ENCODE measurements at places on chromosomes 4 and X.

DNA sequence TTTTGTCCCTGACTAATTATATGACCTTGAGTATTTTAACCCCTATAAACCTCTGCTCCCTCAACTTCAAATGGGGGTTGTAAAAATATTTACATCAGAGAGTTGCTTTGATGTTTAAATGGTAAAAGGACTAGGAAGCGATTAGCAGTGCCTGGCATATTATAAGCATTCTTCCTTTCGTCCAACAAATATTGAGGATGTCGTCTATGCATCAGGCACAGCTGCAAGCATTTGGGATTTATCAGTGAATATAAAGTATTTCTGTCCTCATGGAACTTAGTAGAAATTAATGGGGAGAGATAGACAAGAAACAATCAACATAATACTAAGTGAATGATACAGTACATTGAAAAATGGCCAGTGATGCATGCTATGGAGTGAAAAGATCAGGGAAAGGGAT, 115.5 kb upstream of the EDNRA start:
- DNase-seq = no peak

DNA sequence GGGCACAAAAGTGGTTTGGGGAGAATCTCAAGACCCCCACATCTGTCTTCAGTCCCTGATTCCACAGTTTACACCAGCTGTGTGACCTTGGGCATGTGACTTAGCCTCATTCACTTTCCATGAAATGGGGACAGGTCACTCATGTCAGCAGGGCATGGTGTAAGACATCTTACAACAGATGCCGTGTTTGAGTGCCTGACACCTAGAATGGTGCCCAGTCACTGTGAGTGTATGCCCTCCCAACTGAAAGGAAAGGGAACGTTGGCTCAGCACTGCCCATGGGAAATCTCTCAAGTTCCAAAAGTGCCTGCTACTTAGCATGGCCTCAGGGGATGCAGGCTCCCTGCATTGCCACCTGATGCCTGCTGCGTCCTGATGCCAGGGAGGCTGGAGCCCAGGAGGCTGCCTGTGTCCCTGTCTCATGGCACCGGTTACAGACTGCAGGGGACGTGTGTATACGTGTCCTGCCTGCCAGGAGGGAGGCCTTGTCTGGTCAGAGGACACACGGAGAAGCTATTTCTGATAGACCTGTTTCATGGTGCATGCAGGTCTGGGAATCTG, 32.2 kb downstream of the RNF4 start:
- DNase-seq = no peak

- no peak for DNase-seq
Measured at GRCh38 chr4:2291705-2292645, 30.1 kb upstream of the MXD4 start.

DNA sequence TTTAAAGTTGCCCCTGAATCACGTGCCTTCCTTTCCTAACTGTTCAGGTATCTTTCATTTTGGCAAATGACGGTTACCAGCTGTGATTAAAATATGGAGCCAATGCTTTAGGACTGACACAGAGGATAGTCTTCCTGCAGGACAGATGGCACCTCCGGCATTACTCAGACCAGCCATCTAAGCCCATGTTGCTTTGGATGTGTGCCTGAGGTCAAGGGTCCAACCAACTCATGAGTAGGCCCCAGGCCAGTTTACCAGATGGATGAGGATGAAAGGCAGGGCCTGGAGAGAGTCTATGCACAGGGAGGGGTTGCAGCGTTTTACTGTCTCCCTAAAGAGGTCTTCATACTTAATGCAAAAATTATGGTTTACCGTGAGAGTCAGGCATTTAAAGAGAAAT, 174.0 kb upstream of the GATB start:
- no peak for DNase-seq

DNA sequence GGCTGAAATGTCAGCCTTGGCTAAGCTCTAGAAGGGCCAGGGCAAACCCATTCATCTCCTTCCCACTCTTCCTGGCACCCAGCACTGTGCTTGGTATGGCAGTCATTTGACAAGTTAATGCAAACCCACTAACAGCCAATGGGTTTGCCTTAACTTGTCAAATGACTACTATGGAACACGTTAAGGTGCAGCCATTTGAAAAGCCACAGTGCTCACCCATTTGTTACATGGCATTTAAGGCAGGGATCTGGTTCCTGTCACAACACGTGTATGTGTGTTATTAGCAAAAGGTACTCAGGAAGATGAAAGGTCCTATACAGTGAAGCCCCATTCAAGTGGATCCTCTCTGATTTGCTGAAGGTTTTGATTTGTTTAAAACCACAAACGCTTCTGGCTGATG, 7.2 kb downstream of the CRMP1 start:
- DNase-seq = no peak

GRCh38 chr4:8538703-8539567, 41.3 kb upstream of the GPR78 start:
- DNase-seq = no peak

- DNase-seq = no peak
Measured at GRCh38 chrX:155767876-155768769, 113.0 kb upstream of the VAMP7 start.

- no peak for DNase-seq
Measured at GRCh38 chr4:146232131-146232722, 17.9 kb downstream of the REELD1 start.

GRCh38 chr4:10003666-10004065, 17.6 kb downstream of the SLC2A9 start:
- DNase-seq = no peak

- no peak for DNase-seq
Measured at GRCh38 chrX:74325130-74326059, 21.4 kb downstream of the ZCCHC13 start.

DNA sequence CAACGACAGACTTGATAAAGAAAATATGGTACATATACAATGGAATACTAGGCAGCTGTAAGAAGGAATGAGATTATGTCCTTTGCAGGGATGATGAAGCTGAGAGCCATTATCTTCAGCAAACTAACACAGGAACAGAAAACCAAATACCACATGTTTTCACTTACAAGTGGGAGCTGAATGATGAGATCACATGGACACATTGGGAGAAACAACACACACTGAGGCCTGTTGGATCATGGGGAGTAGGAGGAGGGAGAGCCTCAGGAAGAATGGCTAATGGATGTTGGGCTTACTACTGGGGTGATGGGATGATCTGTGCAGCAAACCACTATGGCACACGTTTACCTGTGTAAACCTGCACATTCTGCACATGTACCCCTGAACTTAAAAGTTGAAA, 209.7 kb downstream of the SPRY1 start:
- DNase-seq = no peak

Data from stimulated activated CD4-positive, alpha-beta T cell treated with anti-CD3 and anti-CD28 coated beads, Interleukin-1b, Interleukin-23, amount 100 ng/mL, for 4 hours (primary cell).